ENCODE measurements at places on chromosomes 12 and 14.

DNA sequence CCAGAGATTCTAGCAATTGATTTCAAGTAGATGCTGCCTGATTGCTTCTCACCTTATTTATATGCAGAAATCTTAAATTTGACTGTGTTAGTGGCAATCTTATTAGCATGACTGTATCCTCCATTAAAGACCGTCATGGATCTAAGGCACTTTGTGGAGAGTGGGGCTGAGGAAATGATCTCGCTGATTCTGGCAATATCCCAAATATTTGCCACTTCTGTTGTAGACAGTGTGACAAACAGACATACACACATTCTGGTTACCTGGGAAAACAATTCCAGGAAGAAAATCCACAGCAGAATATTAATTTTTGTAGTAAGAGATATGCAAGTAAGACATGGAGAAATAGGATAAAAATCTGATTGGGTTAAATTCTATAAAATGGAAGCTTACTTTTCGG, 269.0 kb upstream of the G2E3 start:
- no peak for DNase-seq

- DNase-seq: no peak
Observed at GRCh38 chr12:98417266-98417665, 98.1 kb upstream of the TMPO start.

DNA sequence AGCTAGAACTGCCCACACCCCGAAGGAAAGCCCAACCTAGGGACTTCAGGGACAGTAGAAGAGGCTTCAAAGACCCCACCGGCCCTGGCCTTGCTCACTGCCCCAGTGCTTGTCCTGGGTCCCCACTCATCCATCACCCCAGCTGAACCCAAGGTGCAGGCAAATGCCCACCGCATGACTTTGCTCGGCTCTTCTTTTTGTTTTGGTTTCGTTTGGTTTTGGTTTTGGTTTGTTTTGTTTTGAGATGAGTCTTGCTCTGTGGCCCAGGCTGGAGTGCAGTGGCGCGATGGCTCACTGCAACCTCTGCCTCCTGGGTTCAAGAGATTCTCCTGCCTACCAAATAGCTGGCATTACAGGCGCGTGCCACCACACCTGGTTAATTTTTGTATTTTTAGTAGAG, 9.0 kb downstream of the CCDC85C start:
- DNase-seq: no peak

- no peak for DNase-seq
Observed at GRCh38 chr14:44995770-44996294, 33.8 kb downstream of the TOGARAM1 start.

All from HEK293T (cell line).